Glomerular endothelial cell (primary cell): ENCODE measurements at places on chromosomes 13 and 19. TPM values are rescaled to one million over a fixed set of nuclear protein-coding genes. Genes with fewer than 3 reads are reported as not detected.

GRCh38 chr13:75876142-75877050 is 240.3 kb downstream of the LMO7 start:
- DNase-seq, result peak; percentile 45

DNA sequence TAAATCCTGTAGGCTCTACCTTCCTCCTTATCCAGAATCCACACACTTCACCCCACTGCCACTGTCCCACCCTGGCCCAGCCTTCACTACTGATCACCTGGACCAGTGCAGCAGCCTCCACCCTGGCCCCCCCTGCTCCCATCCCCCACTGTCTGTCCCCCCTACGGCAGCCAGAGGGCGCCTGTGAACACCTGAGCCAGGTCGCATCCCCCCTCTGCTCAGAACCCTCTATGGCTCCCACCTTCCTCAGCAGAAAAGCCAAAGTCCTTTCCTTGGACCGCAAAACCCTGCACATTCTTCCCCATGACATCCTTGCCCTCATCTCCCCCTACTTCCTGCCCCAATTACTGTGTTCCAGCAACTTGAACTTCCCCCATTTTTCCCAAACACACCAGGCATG is 20.6 kb downstream of the ELAVL3 start:
- no peak for DNase-seq

- no peak for DNase-seq
Observed at GRCh38 chr19:5288347-5288739, 52.3 kb downstream of the PTPRS start.

GRCh38 chr13:45519493-45519892 is 54.8 kb downstream of the COG3 start:
- no peak for DNase-seq

- DNase-seq, result no peak
Observed at GRCh38 chr19:5078666-5079065, 109.8 kb downstream of the KDM4B start.

DNA sequence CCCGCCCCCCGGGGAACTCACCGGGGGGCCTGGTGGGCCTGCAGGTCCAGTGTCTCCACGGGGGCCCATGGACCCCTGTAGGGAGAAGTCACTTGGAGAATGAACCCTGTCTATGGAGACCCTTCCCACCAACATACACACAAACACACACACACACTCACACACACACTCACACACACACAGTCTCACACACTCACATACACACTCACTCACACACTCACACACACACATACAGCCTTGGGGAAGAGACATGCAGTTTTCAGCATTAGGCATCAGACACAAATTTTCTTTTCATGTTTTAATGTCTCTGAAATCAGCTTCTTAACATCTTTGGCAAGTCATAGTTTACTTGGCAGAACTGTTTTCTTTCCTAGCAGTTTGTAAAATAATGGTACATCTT is 31.0 kb upstream of the OLFM2 start:
- no peak for DNase-seq

- DNase-seq, result no peak
Observed at GRCh38 chr13:37273836-37274235, 168.4 kb upstream of the CSNK1A1L start.

DNA sequence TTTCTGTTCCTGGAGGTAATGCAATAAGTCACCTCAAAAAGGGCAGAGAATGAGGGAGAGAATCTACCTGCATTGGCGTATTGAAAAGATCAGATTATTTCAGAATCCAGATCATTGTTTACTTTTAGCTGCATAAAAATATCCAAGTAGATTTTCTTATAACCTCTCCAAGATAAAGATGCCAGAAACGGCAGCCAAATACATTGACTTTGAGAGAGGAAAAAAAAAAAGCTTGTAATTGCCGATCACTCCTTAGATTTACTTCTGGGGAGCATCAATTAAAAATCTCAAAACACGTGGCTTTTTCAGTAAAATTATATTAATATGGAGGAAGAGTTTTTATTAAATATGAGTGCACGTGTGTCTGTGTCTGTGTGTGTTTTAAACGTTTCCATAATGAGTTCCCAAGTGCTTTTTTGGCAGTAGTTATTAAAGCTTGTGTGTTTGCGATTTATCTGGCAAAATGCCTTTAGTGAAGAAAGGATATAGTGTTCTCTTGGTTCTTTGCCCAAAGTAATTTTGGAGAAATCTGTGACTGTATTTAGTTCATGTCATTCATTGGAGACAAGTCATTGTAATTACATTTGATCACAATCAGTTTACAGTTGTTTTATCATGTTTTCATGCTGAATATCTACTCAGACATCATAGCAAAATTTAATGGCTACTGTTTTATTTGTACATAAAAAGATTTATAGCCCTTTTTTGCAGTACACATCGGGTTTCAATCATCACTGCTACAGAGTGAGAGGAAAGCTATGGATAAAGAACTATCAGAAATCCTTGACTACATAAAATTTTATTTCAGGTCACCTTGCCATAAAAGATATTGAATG is 176.1 kb downstream of the TM9SF2 start:
- DNase-seq, result no peak

DNA sequence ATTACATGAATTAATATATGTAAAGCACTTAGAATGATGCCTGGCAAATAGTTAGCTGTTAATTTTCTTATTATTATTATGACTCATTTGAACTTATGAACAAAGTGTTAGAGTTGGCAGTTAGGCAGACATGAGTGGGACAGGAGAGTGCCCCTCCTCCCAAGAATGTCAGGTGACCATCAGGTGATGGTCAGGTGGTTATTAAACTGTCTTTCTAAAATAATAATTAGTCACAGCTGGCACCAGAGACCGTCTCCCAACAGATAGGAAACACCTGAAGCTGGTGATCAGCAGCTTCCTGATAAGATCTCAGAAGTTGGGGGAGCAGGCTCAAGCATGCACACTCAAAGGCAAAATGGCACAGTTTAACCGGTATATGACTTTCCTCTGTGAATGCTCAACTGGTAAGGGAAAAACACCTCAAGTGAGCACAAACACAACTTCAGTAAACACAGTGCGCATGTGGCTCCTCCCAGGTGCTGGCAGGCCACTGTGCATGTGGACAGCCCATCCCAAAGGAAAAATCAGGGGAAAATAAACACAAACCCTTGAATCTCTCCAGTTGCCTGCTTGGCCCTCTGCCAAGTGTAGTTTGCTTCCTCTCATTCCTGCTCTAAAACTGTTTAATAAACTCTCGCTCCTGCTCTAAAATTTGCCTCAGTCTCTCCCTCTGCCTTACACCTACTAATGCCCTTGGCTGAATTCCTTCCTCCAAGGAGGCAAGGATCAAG is 54.0 kb downstream of the FLT1 start:
- DNase-seq, result no peak

DNA sequence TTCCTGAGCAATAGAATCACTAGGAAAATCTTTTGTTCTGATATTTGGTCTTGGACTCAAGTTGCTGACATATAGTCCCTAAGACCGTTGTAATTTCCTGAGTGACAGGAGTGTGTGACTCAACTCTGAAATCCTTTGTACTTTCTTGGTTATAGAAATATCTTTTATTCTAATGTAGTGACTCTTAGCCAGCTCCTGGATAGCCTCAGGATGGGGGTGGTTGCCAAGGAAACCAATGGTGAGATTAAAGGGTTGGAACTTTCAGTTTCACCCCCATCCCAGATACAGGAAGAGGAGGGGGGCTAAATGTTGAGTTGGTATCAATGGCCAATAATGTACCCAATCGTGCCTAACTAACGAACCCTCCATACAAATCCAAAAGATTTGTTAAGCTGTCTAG is 41.8 kb downstream of the MBD3L2B start:
- no peak for DNase-seq

DNA sequence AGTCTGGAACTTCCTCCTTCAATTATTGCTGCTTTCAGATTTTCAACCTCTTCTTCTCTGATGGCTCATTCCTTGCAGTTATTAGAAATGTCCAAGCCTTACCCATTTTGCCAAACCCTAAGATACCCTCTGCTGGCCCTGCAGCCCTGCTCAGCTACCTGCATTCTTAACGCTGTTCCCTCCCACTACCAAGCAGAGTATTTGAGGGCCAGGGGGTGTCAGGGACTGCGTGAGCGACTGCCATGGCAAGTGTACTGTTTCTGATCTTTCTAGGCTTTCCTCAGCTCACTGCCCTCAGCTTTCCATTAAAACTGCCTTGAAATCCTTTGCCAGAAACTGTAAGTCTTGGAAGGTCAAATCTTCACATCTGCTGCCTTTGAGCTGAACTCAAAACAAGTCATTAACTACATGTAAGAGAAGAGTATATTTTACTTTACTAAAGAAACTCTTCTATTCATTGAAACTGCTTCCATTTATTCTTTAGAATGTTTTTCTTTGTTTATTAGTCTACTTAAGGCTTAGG is 41.0 kb downstream of the HS6ST3 start:
- DNase-seq, result no peak

GRCh38 chr19:18444513-18444912 is 6.6 kb upstream of the ISYNA1 start:
- DNase-seq, result no peak

GRCh38 chr13:46121597-46122163 is 16.8 kb upstream of the CPB2 start:
- no peak for DNase-seq

- no peak for DNase-seq
Observed at GRCh38 chr19:13885826-13886365, 9.0 kb downstream of the NANOS3 start.

- no peak for DNase-seq
Observed at GRCh38 chr19:30148039-30148790, 206.2 kb downstream of the URI1 start.

DNA sequence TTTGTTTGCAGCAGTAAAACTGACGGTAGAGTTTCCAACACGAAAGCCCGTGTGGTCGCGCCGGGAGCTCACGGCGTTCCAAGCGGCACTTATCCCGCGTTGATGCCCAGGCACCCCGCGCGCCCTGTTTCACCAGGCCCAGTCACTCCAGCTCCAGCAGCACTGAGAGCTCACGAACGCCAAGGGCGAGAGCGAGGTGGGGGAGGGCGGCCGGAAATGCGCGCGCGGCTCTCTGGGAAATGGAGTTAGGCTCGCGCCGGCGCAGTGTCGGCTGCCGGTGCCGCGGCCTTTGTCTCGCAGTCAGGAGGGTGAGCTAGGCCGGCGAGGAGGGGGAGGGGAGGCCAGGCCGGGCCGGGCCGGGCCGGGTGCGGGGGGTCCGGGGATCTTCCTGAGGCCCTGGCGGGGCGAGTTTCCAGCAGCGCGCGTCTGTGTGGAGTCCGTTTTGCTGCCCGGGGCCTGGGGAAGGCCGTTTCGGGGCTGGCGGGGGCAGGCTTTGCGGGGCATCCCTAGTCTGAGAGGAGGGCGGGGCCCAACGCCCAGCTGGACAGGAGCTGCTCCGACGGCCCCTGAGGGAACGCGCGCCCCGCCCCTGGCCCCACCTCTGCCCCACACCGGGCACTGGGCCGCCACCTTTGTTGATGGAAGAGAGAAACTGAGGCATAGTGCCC is at the start of gene ZNF135:
Gene ZNF135 (plus strand): TSS at position 280 of the 668 bp plus-strand sequence. CDS start 721 bp downstream, outside the sequence.
- DNase-seq, result no peak

DNA sequence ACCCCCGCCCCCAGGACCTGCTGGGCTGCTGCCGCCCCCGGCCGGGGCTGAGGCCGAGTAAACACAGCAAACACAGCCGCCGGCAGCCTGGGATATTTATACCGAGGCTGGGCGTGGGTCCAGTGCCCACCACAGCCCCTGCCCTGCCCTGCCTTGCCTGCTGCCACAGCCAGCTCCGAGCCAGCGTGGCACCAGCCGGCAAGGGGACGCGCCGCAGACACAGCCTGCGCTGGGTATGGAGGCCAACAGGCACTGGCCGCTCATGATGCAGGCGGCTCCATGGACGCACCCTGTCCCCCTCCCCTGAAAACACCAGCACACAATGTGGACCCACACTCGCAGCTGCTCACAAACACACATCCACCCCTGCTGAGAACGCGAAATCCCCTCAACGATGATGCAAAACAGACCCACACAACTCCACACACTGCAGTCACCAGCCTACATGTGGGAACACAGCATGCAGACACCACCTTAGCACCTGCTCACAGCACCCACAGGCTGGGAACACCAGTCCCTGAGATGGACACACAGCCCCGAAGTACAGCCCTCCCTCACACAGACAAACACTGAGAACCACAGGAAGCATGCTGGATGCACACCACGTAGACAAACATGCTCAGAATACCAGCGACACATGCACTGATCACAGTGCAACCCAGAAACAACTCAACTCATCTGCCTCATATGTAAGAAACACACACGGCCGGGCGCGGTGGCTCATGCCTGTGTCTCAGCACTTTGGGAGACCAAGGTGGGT is 16.2 kb downstream of the CCDC97 start:
- no peak for DNase-seq

DNA sequence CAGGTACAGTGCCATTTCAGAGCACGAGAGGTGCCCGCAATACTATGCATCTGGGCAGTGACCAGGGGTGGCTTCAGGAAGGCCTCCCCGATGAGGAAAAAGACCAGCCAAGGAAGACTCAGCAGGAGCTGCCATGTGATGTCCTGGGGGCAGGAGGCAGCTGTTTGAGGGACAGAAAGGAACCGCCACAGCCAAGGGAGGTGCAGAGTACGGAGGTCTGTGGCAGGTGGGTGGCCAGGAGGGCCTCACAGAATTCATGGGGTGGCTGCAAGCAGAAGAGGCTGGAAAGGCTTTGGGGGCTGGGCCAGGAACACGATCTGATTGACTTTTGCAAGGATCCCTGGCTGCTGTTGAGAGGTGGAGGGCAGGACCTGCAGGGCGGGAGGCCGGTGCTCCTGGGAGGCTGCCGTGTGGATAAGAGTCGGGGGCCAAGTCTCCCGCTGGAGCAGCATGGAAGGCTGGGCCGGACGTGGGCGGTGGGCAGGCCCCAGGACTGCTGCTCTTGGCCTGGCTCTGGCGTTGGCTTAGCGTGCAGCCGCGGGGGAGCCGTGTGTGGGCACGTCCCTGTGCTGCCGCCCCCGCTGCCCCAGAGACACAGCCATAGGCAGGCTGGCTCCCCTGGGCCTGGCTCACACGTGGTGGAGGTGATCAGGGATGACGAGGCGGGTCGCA is 29.1 kb downstream of the CEBPA start:
- no peak for DNase-seq

- no peak for DNase-seq
Observed at GRCh38 chr19:57905258-57905657, 11.1 kb downstream of the ZNF417 start.

DNA sequence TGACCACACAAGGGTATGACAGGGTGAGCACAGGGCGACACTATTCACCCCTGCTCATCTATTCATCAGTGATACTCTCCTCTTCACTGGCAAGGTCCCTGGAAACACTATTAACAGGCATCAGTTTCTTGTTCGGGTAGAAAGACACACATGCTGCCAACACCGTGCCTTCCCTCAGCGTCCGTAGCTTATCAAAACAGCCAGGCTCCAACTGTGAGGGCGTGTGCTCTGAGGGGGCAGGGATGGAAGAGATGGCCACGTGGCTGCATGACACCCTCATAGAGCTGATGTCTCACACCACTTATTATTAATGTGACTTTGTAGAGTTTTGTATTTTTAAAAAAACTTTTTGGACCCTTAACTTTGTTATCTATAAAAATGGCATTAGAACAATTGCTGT is 160.3 kb downstream of the ITGBL1 start:
- no peak for DNase-seq

The ANKLE1 gene
- total RNA-seq, result 0.39 and 4.3 TPM in 2 replicates

The SLC7A9 gene
- total RNA-seq, result not detected in 2 replicates

The NECTIN2 gene
- 292 and 342 TPM in 2 replicates for total RNA-seq

The C5AR1 gene
- total RNA-seq, result not detected in 2 replicates

The PLK5 gene
- not detected in 2 replicates for total RNA-seq

The ZNF534 gene
- not detected in 2 replicates for total RNA-seq

The DNAJB1 gene
- total RNA-seq, result 73.6 and 84.1 TPM in 2 replicates
